NCI-H1930 (cell line): ENCODE measurements at places on chromosomes 13 and 19.

DNA sequence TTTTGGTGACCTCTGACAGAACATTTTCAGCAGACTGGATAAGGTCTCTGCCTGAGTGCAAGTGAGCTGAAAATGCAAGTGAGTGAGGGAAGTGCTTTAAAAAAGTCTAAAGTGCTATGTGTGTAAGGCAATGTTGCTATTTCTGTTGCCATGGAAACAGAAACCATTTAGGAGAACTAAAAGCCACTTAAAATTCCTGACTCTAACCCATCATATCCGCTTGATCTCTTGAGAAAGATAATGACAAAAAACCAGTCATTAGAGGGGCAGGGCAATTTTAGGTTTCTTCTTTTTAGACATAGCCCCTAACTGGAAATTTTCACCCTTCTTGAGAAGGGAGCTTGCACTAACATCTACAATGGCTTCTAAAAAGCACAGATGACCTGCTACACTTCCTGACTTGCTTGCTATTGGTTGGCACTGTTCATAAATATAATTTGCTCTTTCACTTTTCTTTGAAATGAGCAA is at the start of gene CYSLTR2:
TSS of gene CYSLTR2 (plus strand) at position 458 of the 468 bp plus-strand sequence. CDS start 52,889 bp downstream, outside the sequence.
- DNase-seq = no peak

DNA sequence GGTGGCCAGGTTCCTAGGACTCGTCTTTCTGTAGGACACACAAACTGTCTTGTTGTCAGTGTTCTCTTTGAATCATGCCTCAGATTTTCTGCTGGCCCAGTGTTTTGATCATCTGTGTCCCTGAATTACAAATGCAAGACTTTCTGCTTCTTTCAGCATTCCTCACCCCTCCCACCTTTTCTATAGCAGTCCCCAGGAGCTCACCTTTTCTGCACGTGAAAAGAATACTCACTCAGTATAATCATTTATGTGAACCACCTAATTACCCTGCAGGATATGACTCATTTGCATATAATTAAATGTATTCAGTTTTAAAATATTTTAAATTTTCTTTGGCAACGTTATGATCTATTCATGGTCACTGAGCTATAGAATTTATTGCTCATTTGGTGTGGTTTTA is 389.2 kb downstream of the ITGBL1 start:
- DNase-seq = no peak

DNA sequence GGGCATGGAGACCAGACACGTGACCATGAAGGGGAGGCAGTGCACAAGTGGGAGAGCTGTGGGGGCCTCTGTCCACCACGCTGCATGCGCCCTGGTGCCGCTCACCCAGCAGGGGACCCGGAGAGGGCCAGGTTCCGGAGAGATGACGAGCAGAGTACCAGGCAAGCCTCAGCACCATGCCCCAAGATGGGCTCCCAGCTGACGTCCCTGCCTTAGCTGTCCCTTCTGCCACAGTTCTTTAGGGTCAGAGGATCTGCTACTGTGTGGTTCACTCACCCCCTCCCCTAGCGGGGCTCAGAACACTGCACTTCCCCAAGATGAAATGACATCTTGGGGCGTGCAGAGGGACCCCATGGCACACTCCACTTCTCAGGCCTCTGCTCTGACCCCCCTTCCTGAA is 9.6 kb upstream of the PRKD2 start:
- DNase-seq = no peak

- no peak for DNase-seq
These were observed 121.0 kb downstream of the AKAP11 start for GRCh38 chr13:42392716-42393572.

DNA sequence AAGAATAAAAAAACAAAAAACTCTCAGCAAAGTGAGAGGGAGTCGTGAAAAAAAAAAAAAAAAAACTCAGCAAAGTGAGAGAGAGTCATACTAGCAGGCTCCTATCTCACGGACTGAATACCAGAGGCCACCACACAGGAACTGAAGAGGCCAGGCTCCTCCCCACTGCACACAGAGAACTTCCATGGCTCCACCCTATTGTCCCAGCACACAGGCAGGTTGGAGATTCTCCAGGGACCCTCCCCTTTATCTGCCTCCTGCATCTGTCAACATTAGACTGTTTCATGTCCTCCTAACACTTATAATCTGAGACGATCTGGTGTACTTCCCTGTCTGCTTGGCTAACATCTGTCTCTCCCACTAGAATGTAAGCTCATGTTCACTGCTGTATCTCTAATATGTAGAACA is 37.0 kb upstream of the FARP1 start:
- no peak for DNase-seq

DNA sequence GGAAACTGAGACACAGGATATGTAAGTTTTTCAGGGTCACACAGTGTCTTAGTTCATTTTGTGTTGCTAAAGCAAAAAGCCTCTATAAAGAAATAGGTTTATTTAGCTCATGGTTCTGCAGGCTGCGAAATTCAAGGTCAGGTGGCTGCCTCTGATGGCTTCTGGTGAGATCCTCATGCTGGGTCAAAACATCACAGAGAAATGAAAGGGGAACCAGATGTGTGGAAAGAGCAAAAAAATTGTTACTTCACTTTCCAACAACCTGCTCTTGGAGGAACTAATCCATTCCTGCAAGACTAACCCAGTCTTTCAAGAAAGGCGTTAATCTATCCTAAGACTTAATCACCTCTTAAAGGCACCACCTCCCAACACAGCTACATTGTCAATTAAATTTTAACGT is 64.2 kb upstream of the UBL3 start:
- no peak for DNase-seq

DNA sequence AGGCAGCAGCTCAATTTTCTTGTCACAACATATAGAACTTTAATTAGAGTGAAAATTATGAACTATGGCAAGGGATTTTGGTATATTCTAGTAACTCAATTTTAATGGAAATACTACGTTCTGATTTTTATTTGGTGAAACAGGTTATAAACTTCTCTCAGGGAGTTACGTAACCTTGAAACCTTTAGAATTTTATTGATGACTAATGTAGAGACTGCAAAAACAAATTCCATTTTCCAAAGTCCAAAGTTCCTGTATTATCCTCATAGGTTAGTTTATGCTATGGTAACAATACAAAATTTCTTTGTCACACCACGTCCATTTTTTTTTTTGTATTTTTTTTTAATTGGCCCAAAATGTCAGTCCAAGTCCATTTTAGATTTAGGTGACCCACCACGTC is 185.7 kb downstream of the KLF5 start:
- DNase-seq = no peak

DNA sequence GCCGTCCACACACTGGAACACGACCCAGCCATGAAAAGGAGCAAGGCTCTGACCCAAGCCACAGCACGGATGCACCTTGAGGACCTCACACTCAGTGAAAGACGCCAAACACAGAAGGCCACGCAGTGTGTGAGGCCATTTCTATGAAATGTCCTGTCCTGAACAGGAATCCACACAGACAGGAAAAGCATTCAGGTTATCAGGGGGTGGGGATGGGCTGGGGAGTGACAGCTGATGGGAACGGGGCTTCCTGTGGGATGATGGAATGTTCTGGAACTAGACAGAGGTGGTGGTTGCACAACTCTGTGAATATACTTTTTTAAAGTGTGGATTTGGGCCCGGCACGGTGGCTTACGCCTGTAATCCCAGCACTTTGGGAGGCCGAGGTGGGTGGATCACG is 30.6 kb downstream of the GPX4 start:
- DNase-seq = no peak

GRCh38 chr13:79398915-79399314 is 7.1 kb downstream of the RBM26 start:
- DNase-seq = no peak
